ENCODE measurements at places on chromosomes 5 and 9.

- no peak for DNase-seq
Observed at GRCh38 chr5:142293486-142293885, 31.3 kb downstream of the SPRY4 start.

DNA sequence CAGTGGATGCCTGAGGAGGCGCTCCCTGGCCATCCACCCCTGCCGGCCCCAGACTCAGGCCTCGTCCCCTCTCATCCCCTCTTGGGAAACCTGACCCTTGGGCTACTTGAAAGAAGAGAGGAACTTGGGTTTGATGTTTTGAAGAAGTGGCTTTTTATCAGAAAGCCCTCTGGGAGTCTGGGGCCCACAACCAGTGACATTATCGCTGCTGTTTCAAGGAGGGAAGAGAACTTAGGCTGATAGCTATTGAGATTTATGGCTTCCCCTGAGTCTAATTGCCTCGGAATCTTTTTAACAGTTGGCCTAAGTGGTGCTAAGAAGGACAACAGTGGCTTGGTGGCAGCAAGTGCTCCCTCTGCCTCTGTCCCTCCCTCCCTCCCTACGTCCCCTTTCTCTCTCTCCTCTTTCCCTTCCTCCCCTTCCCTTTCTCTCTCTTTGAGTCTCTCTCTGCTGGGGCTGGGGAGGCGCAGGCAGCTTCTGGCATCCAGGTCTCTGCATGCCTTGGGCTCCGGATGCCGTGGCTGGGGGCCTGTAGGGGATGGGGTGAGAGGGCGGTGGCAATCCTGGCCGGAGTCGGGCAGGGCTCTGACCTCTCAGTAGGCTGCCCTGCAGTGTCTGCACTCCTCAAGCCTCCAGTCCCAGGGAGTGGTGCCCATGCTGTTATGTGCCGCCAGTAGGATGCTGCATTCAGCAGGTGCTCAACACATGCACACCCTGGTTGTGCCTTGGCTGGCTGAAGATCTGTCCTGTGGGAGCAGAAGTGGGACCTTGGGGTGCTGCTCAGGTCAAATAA lies 49.6 kb upstream of the RXRA start:
- no peak for DNase-seq

DNA sequence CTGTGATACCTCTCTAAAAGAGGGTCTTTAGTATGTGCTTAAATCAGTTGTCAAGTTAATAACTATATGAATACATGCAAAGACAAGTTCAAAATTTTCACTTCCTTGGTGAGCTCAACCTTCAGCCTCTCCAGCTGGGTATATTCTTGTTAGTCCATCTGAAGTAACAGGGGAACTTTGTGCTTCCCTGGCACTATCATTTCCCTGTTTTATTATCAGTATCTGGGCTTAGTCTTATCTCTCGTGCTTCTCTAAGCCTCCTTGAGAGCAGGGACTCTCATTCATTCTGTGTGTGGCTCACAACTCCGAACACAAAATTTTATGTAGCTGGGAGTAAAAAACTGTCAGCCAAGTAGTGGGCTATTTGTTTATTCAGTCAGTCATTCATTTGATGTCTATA lies 175.9 kb upstream of the MAP3K1 start:
- no peak for DNase-seq

- no peak for DNase-seq
Observed at GRCh38 chr9:6931913-6932312, 174.1 kb downstream of the KDM4C start.

- no peak for DNase-seq
Observed at GRCh38 chr9:111393971-111394370, 63.9 kb upstream of the OR2K2 start.

- no peak for DNase-seq
Observed at GRCh38 chr5:21145376-21145775, 1157.4 kb upstream of the CDH18 start.

DNA sequence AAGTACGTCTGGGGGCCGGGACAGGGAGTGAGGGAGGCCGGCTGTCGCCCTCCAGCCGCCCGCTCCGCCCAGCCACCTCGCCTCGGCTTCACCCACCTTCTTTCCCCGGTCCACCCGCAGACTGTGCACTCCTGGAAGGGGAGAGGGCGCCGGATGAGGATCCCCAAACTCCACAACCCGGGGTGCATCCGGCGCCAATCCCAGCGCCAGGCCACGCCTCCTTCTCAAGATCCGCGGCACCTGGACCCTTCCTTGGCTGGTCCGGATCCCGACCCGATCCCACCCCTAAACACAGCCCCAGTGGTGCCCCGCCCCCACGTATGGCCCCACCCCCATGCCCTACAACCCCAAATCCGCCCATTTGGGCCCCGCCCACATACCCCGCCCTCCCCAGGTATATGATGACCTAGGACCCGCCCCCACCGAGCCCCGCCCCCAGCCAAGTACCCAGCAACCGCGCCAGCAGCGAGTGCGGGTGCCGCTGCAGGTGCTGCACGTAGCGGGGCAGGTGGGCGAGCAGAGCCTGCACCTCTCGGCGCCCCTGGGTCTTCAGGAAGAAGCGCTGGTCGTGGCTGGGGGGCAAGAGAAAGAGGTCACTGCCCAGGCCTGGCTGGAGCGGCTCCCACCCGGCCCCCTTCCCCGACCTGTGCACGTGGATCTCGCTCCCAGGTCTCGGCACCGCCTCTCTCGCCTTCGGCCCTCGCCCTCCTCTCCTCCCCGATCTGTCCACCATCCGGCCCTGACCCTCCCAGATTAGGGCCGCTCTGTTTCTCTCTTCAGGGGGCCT lies 3.2 kb downstream of the PIP5KL1 start:
- DNase-seq = peak; percentile 54

DNA sequence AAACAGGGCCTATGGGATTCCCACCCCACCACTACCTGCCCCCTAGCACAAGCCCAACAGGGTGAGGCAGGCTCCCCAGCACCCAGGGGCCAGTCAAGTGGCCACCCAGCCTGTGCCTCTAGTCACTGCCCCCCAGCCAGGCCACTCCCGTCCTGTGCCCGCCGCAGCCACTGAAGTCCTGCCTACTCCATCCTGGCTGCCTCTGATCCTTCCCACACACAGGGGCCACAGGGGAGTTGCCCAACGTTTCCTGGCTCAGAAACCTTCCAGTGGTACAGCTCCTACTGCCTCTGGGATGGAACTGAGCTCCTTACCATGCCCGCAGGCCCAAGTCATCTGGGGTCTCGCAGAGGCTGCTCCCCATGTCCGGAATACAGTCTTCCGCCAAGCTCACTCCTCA lies 70.2 kb upstream of the STXBP1 start:
- DNase-seq = no peak

DNA sequence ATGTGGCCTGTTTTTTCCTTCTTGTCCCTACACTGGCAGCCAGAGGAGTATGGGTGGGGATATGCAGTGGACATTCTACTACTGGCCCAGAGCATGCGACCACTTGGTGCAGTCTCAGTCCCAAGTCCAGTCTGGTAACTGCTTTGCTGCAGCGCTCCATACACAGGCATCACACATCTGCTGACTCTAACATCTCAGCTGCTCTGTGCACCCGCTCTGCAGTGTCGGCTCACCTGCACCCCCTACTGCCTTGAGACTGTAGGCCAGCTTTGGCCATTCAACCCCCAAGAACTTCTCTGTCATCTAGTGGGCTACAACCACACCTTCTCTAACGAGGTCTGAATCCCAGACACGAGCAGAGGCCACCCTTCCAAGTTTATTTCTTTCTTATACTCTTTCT lies 46.4 kb upstream of the SLCO6A1 start:
- peak; percentile 13 for DNase-seq

- no peak for DNase-seq
Observed at GRCh38 chr5:76790632-76791290, 28.1 kb upstream of the F2RL1 start.

- no peak for DNase-seq
Observed at GRCh38 chr5:84379749-84380148, 4.9 kb downstream of the EDIL3 start.

- DNase-seq = no peak
Observed at GRCh38 chr9:95027914-95028852, 289.3 kb downstream of the FANCC start.

DNA sequence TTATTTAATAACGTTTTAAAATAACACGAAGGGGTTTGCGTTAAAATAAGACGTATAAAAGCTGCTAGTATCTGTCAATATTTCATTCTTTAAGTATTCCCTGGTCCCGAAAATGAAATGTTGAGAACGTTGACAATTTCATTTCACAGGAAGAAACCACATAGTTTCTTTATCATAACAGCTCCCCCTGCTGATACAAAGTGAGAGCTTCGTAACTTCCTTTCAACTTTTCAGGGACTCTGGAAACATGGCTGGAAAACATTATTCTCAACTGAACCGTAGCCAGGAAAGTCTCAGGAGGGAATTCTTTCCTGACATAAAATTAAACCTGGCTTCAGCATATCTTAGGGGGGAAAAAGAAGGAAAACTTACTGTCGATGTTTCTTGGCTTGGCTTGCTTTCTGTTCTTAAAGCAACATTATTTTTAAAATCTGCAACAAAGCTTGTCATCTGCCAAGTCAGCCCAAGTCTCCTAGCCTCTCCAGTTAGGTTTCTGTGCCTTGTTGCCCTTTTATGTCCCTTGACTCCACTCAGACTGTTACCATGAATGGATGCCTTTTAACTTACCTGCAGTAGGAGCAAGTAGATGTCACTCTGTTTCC lies 122.9 kb upstream of the DAB2 start:
- DNase-seq = peak; percentile 13

DNA sequence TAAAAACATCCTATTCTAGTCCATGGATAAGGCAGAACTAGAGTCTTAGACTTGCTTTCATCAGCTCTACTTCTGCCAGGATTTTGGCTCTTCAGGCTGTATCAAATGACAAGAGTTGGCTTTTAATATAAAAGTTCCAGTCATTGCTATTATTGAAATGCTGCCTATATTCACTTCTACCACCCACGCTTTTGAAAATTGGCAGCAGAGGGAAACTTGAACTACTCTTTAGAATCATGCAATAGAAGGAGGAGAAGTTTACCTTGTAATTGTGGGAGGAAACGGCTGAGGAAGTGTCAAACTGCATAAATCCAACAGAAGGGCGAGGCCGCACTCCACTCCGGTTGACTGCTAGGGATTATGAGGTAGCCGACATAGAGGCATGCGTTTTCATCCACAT lies 122.6 kb upstream of the BASP1 start:
- DNase-seq = no peak

DNA sequence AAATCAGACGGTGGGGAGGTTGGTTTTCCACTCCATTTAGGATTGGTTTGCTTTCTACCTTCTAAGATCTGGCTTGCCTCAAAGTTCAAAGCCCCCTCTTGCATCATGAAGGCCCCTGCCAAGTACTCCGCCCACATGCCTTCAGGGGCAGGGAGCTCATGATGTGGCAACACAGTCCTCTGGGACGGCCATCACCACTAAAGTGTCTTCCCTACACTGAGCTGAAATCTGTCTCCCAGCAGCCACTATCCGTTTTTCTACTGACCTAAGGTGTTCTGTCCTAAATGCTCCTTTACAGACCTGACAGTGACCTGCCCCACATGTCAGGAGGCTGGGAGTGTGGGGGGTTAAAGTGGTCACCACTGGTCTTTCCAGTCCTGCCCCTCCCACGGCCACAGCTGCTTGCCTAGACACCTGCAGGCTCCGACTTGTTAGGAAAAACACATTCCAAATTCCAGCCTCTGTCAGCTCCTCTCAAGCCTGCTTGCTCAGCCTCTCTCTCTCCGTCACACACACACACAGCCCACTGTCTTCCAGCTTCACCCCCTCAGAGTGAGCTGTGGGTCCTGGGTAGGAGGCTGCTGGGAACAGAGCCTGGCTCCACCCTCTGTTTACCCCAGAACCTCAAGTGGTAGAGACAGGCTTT lies 44.9 kb downstream of the SHB start:
- DNase-seq = no peak

DNA sequence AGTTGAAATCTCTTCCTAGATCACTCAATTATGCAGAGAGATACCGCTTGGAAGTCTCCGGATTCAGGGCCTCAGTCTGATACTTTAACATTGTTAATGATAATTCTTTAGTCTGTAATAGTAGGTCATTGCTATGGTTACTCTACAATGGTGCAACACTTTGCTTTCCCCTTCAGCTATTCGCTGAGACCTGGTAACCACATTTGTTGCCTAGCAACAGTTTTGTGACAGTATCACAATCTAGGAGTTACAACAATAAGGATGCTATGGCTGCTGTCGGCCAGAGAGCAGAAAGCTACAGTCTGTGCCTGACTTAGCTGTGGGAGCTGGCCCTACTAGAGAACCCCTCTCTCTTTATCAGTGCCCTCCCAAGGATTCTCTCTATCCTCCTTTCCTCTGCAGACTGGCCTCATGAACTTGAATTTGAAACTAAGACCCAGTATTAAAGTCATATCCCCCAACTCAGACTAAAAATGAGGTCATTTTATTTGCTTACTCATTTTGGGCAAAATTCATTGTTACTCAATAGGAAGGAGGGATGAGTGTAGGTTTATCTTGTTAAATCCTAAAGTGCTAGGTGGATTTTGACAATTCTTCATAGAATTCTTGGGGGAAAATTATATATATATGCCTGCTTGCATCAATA lies 39.3 kb downstream of the NR2F1 start:
- no peak for DNase-seq

DNA sequence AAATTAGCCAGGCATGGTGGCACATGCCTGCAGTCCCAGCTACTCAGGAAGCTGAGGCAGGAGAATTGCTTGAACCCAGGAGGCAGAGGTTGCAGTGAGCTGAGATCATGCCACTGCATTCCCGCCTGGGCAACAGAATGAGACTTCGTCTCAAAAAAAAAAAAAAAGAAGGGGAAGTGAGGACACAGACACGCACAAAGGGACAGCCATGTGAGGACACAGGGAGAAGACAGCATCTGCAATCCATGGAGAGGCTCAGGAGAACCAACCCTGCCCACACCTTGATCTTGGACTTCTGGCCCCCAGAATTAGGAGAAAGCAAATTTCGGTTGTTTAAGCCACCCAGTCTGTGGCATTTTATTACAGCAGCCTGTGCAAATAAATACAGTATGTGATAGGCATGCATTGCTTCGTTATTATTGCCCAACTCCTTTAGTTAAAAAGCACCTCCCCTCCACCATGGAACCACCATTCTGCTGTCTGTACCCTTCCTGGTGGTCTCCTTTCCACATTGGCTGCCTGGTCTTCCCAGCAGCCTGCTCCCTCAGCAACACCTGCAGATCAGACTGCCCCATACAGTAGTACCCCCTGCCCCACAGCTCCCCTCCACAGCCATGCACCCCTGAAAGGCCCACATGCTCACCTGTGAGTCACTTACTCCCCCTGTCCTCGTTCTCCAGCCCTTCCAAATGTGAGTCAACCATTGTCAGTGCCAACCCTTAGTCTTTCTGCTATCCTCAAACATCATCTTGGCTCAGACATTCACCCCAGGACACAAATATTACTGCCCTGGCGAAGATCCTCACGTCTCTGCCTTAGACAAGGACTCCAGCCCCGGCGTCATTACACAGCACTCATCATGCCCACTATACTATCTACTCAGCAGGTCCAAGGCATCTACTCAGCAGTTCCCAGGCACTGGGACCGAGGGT lies 128.8 kb downstream of the ROR2 start:
- DNase-seq = no peak

DNA sequence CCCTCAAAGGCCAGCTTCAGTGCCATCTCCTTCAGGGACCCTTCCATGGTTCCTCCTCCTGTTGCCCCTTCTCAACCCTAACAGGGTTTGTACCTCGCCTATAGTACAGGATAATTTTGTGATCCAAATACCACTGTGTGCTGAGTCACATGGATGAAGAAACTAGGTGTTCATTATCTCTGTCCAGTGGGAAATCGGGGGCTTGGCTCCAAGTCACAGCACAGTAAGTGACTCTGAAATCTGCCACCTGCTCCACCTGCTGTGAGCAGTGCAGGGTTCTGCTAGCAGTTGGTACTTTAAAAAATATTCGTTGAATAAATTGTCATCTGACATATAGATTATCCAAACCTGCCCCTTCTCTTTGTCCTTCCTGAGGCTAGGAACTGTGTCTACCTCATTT lies 123.2 kb upstream of the OTULINL start:
- no peak for DNase-seq

GRCh38 chr9:92636627-92637026 lies 33.3 kb downstream of the IPPK start:
- DNase-seq = no peak
